ENCODE measurements at places on chromosomes 4 and X. TPM values are rescaled to one million over a fixed set of nuclear protein-coding genes. Genes with fewer than 3 reads are reported as not detected.

GRCh38 chr4:137495578-137495977 is 36.7 kb downstream of the PCDH18 start:
- no peak for DNase-seq
- no peak overlapping the region for H3K4me3 ChIP-seq
- no peaks in the 10 kb centered on the region for H3K4me1 ChIP-seq

DNA sequence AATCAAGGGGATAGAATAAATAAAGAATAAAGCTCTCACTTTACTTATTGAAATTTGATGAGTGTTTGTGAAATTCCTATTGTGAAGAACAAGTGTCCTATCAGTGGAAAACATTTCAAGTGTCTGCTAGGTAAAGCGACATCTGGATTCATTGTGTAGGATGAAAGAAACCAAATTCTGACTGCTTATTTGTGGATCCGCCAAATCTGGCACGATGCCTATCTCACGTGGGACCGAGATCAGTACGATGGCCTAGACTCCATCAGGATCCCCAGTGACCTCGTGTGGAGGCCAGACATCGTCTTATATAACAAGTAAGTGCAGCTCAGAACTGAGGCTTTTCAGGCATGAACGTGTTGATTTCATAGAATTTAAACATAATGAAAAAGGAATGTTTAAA is 1.9 kb downstream of the CHRNA9 start:
- H3K27me3 ChIP-seq, result no peaks in the 10 kb centered on the region
- H3K4me1 ChIP-seq, result no peaks in the 10 kb centered on the region
- H3K27ac ChIP-seq, result no peak overlapping the region
- no peak overlapping the region for H3K4me3 ChIP-seq

- no peaks in the 10 kb centered on the region for H3K4me1 ChIP-seq
- no peak overlapping the region for H3K27ac ChIP-seq
- H3K27me3 ChIP-seq, result no peaks in the 10 kb centered on the region
- DNase-seq, result no peak
- H3K4me3 ChIP-seq, result no peak overlapping the region
These were observed 10.7 kb upstream of the CPE start for GRCh38 chr4:165368114-165368513.

- no peak for DNase-seq
- no peaks in the 10 kb centered on the region for H3K4me1 ChIP-seq
- no peaks in the 10 kb centered on the region for H3K27me3 ChIP-seq
- no peak overlapping the region for H3K4me3 ChIP-seq
- H3K36me3 ChIP-seq, result no peaks in the 10 kb centered on the region
These were observed 458.9 kb upstream of the TEX13C start for GRCh38 chrX:124860736-124861135.

GRCh38 chr4:55910140-55910539 is 38.6 kb upstream of the CEP135 start:
- H3K36me3 ChIP-seq, result no peaks in the 10 kb centered on the region
- no peak for DNase-seq
- H3K4me1 ChIP-seq, result no peaks in the 10 kb centered on the region
- H3K27ac ChIP-seq, result no peak overlapping the region
- no peak overlapping the region for H3K4me3 ChIP-seq

DNA sequence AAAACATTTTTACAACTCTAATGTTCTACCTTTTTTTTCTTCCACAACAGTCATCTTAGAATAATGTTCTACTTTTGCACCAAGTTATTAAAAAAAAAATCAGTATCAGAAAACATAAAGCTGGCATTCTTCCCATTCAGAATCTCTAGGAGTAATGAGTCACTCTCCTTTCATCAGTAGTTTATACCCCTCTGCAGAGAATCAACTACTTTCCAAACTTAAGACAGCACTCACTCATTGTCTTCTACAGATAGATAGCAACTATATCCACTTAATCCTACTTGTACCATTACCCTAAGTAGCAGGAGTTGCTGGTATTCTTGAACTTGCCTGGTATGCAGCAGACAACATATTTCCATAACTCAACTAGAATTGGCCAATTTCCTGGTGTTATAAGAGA is 3.2 kb downstream of the TIGD4 start:
- DNase-seq, result no peak
- H3K36me3 ChIP-seq, result no peaks in the 10 kb centered on the region
- no peak overlapping the region for H3K27ac ChIP-seq
- H3K4me3 ChIP-seq, result no peak overlapping the region
- no peaks in the 10 kb centered on the region for H3K27me3 ChIP-seq

DNA sequence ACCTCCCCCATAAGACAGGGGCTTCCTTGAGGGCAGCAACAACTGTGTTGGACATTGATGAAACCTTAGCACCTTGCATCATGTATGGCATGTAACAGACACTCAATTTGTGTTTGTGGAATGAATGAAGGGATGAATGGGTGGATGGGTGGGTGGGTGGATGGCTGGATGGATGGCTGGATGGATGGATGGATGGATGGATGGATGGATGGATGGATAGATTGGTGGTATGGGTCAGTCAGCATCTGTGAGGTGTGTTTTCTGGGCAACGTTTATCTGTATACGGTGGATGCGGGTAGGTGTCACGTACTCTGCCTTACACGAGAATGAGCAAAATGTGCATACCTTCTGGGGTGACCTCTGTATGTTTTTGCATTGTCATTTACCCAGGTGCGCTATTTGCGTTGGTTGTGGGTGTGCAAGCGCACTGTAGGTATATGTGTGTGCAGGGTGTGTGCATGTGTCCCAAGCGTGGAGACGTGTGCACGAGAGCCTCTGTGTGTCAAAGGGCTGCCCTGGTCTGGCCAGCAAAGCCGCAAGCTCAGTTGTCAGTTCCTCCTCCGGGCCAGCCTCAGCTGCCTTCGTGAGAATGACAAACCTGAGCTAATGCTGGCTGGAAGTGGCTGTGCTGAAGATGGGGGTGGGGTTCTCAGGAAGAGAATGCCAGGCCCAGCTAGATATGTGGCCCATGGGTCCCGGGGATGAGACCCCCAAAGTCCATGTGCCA is 26.5 kb downstream of the ELF4 start:
- H3K4me1 ChIP-seq, result no peaks in the 10 kb centered on the region
- no peak overlapping the region for H3K4me3 ChIP-seq
- no peaks in the 10 kb centered on the region for H3K36me3 ChIP-seq
- H3K27me3 ChIP-seq, result peaks cover 4% of the 10 kb centered on the region
- DNase-seq, result no peak

- no peaks in the 10 kb centered on the region for H3K27me3 ChIP-seq
- no peak for DNase-seq
- no peaks in the 10 kb centered on the region for H3K36me3 ChIP-seq
- no peaks in the 10 kb centered on the region for H3K4me1 ChIP-seq
- no peak overlapping the region for H3K4me3 ChIP-seq
- H3K27ac ChIP-seq, result no peak overlapping the region
These were observed 276.9 kb upstream of the TACR3 start for GRCh38 chr4:103996637-103997036.

- H3K27me3 ChIP-seq, result no peaks in the 10 kb centered on the region
- H3K4me3 ChIP-seq, result no peak overlapping the region
- no peaks in the 10 kb centered on the region for H3K4me1 ChIP-seq
- no peak overlapping the region for H3K27ac ChIP-seq
- H3K36me3 ChIP-seq, result no peaks in the 10 kb centered on the region
These were observed 360.9 kb downstream of the PRDM5 start for GRCh38 chr4:120561648-120562047.

- no peak overlapping the region for H3K4me3 ChIP-seq
- no peaks in the 10 kb centered on the region for H3K4me1 ChIP-seq
- H3K27ac ChIP-seq, result no peak overlapping the region
- H3K27me3 ChIP-seq, result no peaks in the 10 kb centered on the region
- no peaks in the 10 kb centered on the region for H3K36me3 ChIP-seq
These were observed 95.4 kb downstream of the NAF1 start for GRCh38 chr4:163071308-163071707.

DNA sequence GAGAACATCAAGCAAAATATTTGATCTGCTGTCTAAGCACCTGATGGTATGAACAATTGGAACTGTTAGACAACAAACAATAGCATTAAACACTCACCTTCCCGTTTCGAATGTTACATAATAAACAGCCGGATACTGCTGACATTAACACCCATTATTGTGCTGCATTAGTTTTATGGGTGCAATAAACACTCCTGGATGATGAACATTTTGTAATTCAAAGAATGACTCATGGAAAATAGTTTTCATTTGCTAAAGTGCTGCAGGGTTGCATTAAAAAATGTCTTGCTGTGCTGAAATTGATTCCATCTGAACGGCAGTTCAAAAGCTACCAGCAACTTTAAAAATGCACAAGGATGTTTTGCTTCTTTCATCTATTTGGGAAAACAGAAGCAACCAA is 100.8 kb upstream of the SORBS2 start:
- H3K27ac ChIP-seq, result no peak overlapping the region
- no peaks in the 10 kb centered on the region for H3K27me3 ChIP-seq
- no peaks in the 10 kb centered on the region for H3K36me3 ChIP-seq
- DNase-seq, result no peak
- H3K4me3 ChIP-seq, result no peak overlapping the region

Gene SFRP2
- total RNA-seq, result 2.6 TPM

Gene STAP1
- 0.23 TPM for total RNA-seq

Gene ARSH
- total RNA-seq, result not detected

Gene SH2D1A
- 0.15 TPM for total RNA-seq

Gene ASB12
- total RNA-seq, result 18.8 TPM

Gene SOD3
- 11.6 TPM for total RNA-seq

Gene ARSJ
- 0.30 TPM for total RNA-seq

All from psoas muscle (tissue), 8 donors.